HCT116 (cell line): ENCODE measurements at places on chromosomes 1 and 21.

DNA sequence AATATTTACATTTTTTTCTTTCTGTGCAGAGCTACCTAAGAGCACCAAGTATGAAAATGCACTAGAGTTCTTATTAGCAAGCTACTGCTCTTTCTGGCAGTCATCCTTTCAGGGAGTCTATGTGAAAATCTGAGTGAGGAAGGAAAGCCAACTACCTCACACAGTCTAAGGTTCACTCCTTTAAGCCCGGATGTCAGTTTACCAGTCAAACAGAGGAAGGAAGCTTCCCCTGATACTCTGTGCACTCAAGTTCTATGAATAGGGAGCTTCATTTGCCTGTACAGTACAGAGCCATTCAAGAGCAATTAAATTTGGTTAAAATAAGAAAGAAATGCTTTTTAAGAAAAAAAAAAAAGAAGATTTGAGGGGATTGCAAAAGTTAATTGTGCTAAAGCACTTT, 6.9 kb downstream of the COL11A1 start:
- no peak for DNase-seq

GRCh38 chr1:166350490-166350889, 183.7 kb upstream of the FAM78B start:
- DNase-seq: no peak

DNA sequence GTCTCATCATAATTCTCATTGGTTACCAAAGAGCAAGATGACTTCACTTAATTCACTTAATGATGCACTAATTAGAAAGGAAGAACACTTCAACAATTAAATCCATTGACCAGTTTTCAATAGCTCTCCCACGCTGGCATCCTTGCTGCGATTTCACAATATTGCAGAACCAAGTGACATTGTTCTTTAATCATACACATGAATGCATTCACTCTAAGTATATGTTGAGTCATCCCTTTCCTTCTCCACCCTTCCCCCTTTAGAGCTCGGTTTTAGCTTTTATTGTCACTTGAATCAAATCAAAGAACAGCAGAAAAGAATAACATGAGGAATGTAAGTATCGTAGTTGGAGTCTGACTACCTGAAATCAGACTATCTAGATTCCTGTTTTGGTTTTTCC, 233.6 kb upstream of the FMN2 start:
- DNase-seq: no peak

DNA sequence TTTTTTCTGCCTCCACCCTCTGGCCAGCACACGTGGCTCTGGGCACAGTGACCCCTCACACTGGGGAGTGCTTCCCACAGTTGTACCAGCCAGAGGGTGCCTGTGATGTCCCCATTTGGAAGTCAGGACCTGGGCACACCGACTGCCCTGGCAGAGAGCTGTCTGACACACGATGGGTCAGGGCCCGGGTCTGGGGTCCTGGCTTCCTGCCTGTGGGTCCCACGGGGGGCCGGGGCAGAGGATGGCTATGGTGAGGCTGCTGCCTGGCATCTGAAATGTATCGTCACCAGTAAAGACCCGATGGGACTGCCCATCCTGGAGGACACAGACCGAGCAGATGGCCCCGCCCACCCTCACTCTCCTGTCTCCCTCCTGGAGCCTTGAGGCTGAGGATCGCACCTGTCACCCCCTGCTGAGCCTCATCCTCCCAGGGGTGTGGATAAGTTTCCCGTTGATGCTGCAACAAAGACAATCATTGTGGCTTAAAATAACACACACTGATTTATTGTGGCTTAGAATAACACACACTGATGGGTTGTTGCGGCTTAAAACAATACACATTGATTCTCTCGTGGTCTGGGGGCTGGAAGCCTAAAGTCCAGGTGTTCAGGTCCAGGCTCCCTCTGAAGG, 88.8 kb upstream of the TTC34 start:
- DNase-seq: no peak

DNA sequence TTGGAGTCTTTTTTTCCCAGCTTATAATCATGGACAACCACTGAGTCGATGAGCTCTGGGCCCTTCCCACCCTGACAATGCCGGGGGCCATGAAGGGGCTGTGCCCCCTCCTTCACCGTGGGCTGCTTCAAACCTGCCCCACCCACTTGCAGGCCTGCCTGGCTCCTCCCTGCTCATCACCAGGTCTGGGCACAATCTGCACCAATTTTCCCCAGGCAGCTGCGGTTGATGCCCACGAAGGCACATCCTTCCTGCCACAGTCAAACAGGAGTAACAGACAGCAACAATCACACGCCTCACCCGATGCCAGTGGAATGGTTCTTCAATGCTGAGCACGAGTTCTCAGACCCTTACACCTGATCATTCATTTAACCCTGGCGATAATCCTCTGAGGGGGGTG, 18.9 kb downstream of the PGLYRP3 start:
- DNase-seq: no peak

- DNase-seq: peak; percentile 59
Measured at GRCh38 chr1:921011-921837, 2.5 kb upstream of the SAMD11 start.

DNA sequence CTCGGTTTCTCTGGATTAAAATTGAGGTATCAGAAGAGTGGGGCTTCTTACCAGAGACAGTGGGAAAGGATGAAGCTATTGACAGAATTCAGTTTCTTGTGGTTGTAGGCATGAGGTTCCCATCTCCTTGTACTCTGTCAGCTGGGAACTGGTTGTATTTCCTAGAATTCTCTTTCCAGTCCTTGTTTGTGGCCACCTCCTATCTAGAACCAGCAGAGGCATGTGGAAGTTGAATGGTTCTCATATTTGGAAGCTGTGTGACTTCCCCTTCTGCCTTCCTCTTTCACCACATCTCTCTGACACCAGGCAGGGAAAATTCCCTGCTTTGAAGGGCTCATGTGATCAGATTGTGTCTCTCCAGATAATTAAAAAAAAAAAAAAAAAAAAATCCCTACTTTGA, 457.7 kb upstream of the ADAMTS5 start:
- no peak for DNase-seq
